ENCODE measurements at places on chromosomes 11 and 22.

DNA sequence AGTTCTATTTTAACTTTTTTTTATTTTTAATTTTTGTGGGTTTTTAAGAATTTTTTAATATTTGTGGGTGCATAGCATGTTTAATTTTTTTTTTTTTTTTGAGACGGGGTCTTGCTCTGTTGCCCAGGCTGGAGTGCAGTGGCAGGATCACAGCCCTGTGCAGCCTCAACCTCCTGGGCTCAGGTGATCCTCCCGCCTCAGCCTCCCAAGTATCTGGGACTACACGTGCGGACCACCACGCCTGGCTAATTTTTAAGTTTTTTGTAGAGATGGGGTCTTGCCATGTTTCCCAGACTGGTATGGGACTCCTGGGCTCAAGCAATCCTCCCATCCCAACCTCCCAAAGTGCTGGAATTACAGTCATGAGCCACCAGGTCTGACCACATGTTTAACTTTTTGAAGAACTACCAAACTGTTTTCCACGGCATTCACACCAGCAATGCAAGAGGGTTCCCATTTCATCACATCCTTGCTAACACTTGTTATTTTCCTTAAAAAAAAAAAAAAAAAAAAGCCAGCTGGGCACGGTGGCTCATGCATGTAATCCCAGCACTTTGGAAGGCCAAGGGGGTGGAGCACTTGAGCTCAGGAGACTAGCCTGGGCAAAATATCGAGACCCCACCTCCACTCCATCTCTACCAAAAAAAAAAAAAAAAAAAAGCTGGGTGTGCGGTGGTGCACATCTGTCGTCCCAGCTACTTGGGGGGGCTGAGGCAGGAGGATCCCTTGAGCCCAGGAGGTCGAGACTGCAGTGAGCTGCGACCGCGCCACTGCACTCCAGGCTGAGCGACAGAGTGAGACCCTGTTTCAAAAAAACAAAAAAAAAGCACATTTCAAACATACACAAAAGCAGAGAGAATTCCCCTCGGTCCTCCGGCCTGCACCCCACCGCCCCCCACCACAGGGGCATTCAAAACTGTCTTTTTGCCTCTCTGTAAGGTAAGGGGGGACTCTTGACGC is 16.7 kb upstream of the TXNRD2 start:
- no peak for DNase-seq

GRCh38 chr11:134951305-134951700 is 539.3 kb upstream of the B3GAT1 start:
- DNase-seq = no peak

GRCh38 chr22:39748877-39749276 is 144.7 kb downstream of the ENTHD1 start:
- DNase-seq = no peak

GRCh38 chr22:50528682-50529415 is 963 bp downstream of the TYMP start:
- no peak for DNase-seq

DNA sequence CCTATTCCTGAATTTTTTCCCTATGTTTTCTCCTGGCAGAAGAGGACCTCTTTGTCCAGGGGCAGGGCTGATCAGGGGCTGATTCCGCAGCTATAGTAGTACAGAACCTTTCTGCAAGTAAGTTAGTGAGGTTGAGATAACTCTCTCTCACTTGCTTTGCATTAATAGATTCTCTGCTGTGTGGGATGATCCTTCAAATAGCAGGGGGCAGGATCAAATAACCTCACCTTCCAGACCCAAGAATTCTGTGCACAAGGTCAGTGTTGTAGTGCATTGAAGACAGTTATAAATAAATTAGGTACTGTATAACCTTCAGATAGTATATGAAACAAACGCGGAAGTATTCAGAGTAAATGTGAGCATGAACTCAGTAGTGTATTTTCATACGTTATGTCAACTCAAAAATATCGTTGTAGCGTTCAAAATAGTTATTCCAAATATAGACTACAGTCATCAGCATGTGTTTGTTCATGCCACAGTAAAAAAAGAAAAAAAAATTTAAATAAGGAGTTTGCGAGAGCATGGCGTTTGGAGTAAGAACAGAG is 278 bp downstream of the MMP26 start:
- DNase-seq = no peak
